ENCODE measurements at places on chromosomes 3 and 15.
A peak's percentile ranks its signal among the peaks of the same experiment; 100 is the strongest.

DNA sequence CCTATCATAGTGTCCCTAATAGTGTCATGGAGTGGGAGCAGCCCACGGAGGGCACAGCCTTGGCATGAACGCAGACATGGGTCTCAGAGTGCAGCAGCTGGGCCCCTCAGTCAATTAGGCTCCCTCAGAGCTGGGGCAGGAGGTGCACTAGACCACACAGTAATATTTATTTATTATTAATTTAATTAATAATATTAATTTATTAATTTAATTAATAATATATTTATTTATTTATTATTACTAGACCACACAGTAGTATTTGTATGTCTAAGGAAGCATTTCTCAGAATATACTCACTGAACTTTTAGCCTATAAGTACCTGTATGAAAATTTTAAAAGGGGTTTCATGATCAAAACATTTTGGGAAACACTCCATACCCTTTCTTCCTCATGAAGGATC lies 5.3 kb downstream of the CCR5AS start:
- DNase-seq, result no peak

- peak; percentile 43 for DNase-seq
Measured at GRCh38 chr3:188728371-188728896, 443.3 kb upstream of the TPRG1 start.

GRCh38 chr3:108420926-108421325 lies 89.5 kb downstream of the MYH15 start:
- DNase-seq, result no peak

DNA sequence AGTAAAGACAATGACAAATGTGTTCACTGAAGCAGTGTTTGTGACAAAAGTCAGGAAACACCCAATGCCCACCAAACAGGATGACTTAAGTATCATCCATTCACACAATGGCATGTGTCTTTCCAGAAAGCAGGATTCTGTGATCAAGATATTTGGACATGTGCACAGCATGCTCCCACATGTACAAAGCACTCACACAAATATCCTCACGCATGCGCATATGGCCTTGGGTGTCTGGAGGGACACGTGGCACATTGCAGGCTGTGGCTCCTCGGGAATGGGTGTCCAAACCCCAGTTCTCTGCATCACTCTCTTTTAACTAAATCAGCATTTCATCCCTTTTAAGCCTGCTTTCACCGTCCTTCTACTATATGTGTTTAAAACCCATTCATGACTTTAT lies 130.5 kb downstream of the KLF13 start:
- DNase-seq, result no peak

DNA sequence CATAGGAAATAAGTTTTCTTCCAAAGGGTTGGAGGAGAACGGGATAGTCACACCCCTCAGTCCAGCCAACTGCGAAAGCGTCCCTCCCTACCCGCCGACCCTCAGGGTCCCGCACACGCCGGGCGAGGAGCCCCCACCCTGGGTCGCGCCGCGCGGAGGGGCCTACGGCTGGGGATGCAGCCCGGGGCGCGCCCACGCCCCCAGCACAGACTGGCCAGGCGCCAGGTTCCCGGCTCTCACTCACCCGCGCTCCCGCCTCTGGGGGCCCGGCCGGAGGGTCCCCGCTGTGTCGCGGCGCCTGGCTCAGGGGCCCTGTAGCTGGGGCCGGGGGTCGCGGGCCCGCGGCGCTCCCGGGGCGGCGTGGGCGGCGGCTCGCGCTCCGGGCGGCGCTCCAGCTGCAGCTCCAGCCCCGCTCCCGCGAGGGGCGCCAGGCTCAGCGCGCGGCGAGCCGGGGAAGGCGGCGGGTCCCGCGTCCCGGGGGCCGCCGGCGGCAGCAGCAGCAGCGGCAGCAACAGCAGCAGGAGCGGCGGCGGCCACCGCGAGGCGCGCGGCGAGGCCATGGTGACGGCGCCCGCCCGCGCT lies 375 bp downstream of the HEG1 start:
- no peak for DNase-seq

GRCh38 chr3:159624616-159625015 lies 364.0 kb upstream of the IL12A start:
- DNase-seq, result no peak

DNA sequence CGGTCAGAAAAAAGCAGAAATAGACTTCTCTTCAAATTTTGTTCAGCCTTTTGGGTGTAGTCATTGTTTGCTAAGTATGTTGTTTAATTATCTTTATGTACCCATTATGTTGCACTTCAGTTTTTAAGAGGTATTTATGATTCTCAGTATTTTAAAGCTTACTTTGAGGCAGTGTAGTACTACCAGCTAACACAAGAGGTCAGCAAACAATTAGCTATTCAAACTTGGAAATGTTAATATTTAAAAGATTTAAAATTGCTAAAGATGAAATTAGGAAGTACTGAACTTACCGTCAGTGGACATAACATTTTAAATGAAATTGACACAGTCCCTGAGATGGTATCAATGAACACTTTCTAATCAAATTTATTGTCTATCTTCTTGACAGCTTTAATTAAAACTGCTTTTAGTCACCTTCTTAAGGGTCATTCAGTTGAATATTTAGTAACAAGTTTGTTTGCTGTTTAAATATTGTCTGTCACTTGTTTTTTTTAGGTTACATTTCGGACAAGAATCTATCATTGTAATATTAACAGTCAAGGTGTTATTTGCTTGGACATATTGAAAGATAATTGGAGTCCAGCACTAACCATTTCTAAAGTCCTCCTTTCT lies 28.1 kb downstream of the NKIRAS1 start:
- DNase-seq, result peak; percentile 25

DNA sequence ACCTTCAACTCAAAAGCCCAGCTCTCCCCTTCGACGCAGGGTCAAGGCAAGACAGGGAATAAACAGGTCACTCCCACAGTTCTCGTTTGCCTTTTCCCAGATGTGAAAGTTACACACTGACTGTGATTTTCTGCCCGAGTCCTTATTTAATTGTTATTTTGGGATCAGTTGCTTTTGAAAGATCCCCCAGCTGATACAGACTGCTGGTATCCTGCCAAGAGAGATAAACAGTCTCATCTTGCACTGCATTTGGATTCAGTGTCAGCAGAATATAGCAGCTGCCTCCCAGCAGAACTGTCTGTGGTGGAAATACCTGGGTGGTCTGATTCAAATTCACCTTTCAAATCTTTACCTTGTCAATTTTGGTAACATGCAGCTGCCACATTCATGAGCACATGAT lies 56.0 kb upstream of the FAM3D start:
- no peak for DNase-seq

DNA sequence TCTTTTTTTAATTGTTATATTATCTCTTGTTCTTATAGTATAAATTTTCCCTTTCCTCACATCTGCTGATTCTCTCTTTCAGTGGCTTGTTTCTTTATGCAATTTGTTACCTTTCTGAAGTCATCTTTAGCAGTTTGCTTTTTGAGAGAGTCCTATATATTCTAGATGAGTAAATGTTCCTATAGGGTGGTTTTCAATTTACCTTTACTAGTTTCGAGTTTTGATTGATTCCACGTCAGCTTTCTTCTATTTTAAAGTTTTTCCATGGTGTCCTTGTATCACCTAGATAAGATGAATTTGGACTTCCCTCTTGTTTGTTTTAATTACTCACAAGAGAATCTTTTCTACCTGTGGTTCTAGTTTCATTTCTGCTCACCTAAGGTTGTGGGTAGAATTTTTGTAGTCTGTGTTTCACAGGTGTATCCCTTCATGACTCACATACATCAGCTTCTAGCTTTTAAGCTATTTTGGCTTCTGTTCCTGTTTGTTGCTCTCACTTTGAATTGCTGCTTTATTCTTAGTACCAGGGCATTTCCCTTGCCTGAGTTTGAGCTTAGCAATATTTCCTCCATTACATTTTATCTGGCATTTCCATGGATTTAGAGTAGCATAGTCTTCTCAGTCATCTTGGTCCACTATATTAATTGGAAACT lies 6.4 kb downstream of the TEX9 start:
- DNase-seq, result peak; percentile 29

DNA sequence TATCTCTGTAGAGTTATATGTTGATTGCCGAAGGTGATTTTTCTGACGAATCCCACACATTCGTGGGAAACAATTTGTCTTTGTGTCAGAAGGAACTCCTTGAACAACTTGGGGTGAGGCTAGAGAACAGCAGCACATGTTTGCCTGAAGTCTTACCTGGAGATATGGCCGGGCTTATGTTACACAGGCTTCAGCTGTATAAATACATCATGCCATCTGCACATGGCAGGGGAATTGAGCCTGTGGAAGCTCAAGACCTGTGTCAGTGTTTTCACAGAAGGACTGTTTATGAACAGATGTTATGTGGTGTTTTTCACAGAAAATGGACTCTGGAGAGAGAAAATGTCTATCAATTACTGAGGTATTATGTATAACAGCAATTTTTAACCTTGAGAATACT lies 203.6 kb upstream of the MDFIC2 start:
- DNase-seq, result no peak

- DNase-seq, result no peak
Measured at GRCh38 chr3:14640734-14641133, 10.8 kb upstream of the CCDC174 start.

GRCh38 chr15:88950600-88951160 lies 37.5 kb upstream of the MFGE8 start:
- DNase-seq, result no peak

DNA sequence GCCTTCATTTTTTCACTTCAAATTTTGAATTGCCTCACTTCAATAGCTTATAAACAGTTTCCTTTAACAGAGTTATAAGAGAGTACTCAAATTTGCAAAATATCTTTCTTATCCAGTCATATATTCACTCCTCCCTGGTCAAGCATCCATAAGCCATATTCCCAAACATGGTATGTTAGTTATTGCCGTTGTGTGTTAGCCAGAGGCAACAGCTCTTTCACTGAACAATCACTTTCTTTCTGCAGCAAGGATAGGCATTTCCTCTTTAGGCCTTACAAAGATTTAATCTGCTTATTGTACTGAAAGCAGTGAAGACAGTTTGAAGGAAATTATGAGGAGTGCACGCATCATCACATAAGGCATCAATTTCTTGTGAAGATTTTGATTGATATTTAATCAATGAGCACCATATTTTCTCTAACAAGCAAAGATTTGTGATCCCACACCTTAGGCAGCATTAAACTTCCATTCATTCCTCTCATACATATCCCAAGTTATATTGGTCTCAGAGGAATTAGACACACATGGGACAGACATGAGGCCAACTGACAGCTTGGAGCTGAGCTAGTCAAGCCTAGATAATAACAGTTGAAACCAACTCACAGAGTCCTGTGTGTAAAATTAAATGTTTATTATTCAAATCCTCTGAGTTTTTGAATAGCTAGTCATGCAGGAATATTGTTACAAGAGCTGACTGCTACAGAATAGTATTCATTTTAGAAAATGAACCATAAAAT lies 80.0 kb upstream of the EPHA6 start:
- no peak for DNase-seq

GRCh38 chr3:123244128-123244527 lies 42.4 kb downstream of the SEC22A start:
- DNase-seq, result no peak

- no peak for DNase-seq
Measured at GRCh38 chr3:127260826-127261555, 26.9 kb downstream of the PRR20G start.

GRCh38 chr3:141402476-141403171 lies 34.3 kb downstream of the ZBTB38 start:
- peak; percentile 43 for DNase-seq

GRCh38 chr3:196192036-196192523 lies 19.1 kb downstream of the ZDHHC19 start:
- peak; percentile 78 for DNase-seq

GRCh38 chr3:57825116-57825515 lies 69.0 kb downstream of the SLMAP start:
- DNase-seq, result no peak

DNA sequence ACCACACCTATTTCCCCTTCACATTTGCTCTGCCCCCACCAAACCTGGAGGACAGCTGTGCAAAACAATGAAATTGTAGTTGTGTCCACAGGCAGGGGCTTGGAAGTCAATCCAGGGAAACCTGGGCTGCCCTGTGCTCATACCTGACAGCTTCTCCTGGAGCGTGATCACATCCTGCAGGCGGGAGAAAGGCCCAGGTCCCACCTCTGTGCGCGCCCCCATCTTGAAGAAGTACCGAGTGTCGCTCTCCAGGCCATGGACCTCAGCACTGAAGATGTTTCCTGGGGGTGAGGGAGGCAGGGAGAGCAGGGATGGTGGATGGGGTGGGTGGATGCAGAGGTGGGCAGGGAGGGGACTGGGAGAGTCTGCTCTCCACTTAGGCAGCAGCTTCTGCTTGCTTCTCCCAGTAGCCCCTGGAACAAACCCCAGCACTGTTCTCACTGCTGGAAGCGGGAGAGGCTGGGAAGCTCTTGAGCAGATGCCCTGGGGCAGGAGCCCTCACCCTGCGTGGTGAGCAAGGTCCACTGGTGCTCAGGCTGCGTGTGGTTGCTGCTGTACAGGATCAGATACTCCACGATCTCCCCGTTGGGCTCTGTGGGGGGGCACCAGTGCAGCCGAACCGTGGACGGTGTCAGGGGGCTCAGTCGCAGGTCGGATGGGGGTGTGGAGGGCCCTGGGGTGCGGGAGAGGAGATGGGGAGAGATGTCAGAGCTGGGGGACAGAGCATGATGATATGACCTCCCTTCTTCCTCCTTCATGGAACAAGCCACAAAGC lies 10.7 kb upstream of the IGDCC3 start:
- DNase-seq, result no peak

DNA sequence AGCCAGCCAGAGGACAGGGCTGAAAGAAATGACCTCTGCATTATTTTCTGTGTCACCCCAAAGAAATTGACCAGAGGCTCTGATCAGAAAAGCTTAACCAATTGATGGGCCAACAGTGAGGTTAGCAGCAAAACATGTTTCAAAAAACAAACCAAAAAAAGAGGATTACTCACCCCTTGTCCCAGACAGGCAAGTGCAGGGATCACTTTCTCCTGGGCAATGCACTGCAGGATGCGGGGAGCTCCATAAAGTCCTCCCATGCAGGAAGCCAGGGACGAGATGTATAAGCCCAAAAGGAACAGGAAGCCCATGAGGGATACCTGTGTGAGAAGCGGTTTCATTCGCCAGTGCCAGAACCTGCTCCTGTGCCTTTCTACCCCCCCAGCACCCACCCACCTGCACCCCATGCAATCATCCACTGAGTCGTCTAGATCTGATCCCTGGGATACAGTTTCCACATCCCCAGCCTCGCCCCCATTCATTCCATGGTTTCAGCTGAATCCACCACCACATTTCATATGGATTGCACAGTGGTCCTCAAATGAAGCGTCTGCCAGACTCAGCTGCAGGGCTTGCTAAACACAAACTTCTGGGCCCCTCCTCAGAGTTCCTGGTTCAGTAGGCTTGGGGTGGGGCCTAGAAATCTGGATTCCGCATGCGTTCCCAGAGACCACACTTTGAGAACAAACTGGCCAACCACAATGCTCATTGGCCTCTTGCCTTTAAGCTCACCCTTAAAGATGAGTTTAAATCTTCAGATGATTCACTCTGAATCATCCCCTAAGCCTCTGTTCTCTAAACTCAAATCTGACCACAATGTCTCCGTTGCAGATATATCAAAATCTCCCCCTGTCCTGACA lies 54.4 kb upstream of the HEG1 start:
- peak; percentile 72 for DNase-seq

DNA sequence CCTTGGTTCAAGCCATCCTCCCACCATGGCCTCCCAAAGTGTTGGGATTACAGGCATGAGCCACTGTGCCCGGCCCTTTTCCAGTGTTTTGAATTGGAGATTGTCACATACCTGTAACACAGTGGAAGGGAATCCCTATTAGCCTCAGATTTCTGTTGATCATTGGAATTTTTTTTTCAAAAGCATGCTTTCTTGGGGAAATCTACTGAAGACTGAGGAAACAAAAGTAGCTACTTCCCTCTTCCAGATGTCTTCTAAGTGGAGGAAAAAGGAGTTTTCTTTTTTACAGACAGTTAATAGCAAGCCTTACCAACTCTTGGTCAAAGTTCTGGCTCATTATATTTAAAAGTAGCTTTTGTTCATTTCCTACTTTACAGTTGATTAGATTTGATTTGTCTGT lies 33.7 kb downstream of the CHD2 start:
- DNase-seq, result no peak

All from activated CD4-positive, alpha-beta T cell treated with anti-CD3 and anti-CD28 coated beads, Interleukin-10, Interleukin-2, amounts not matched to agents 100 ng/mL and 50 ng/mL, durations not matched to agents 16 hours and 8 hours (primary cell).